Stimulated activated CD8-positive, alpha-beta memory T cell treated with anti-CD3 and anti-CD28 coated beads, Interleukin-4, amount 100 ng/mL, for 4 hours (primary cell): ENCODE measurements at places on chromosomes 5 and 9.

DNA sequence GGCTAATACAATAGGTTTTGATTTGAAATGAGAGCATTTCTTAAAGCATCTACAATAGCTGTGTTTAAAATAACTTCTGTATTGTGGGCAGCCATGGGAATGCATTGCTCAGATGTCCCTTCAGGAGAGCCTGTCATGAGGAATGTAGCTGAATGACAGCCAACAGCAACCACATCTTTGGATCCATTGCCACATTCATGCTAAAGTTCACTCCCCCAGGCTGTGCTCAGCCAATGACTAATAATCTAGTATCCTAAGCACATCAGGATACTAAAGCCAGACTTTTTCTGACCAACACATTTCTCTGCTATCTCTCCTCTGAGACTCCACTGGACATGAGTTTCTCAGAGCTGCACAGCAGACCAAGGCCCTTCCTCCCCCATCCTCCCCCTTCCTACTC is 45.5 kb downstream of the HTR1A start:
- no peak for DNase-seq

GRCh38 chr5:36561601-36562000 is 44.8 kb upstream of the SLC1A3 start:
- DNase-seq = no peak

DNA sequence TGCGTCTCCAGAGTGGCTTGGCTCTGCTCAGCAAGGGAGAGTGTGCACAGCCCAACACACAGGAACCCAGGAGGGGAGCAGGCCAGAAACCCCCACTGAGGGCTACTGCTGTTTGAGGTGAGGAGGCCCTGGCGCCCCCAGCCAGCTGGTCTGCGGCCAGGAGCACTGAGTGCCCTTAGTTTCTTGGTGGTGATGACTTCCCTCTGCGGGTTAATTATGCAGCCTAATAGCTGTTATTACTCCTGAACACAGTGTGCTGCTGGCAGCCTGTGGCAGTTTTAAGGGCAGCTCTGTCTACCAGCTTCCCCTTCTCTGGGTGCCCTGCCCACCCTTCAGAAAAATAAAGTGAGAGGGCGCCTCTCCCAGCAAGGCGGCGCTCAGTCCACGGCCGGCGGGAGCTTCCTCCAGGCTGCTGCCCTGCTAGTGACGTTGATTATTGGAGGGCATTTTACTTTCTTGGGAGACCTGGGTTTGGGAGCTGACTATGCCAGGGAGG is 19.2 kb downstream of the GADD45G start:
- no peak for DNase-seq

DNA sequence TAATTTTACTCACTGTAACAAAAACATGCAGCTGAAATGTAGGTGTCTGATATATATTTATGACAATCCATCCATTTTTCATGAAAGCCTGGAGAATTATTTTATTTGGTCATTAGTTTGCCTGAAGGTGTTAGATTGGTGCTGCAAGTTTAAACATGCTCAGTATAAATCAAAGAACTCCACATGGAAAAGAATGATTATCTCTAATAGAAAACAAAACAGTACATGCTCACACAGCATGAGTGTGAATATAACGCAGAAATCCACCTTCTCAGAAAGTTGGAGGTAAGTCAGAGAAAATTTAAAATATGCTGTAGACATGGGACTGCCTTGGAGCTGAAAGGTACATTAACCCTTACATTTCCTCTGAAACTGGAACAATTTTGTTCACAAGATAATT is 165.5 kb upstream of the RGS7BP start:
- DNase-seq = no peak

GRCh38 chr9:91158946-91159345 is 202.8 kb downstream of the AUH start:
- no peak for DNase-seq

- DNase-seq = no peak
Measured at GRCh38 chr5:132425009-132425937, 55.8 kb downstream of the SLC22A5 start.

DNA sequence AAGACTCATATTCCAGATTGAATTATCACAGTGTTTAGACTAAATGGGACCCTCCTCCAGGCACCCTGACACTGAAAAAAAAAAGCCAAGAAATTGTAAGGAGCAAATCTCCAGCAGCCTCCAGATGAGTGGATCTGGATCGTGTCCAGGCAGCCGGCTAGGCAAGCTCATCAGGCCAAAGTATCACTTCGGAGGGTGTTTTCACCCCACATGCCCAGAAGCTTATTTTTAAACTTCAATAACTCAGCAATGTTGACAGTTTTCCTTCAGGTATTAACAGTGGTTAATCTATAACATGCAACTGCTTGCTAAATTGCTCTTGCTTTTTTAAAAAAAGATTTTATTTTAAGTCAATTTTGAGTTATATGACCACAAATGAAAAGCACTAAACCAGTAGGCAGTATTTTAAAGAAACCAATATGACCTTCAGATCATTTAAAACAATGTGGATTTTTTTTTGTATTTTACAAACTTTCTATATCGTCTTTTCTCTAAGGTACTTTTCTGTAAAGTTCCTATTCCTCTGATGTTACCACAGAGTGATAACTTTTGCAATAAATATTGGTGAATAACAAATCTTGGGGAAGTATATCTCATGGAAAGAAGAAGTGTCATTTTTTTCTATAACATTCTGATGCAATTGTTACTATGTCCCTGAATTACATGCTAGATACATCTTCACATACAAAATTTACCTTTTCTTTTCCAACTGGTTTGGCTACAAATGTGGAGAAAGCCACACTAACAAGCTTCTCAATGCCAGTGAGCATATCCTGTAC is 30.7 kb downstream of the ACOT12 start:
- no peak for DNase-seq

- DNase-seq = no peak
Measured at GRCh38 chr5:5025774-5026408, 114.2 kb upstream of the ADAMTS16 start.

GRCh38 chr5:90084342-90084741 is 325.2 kb downstream of the CETN3 start:
- DNase-seq = no peak
